ENCODE measurements at places on chromosomes 2 and 18. TPM values are rescaled to one million over a fixed set of nuclear protein-coding genes. Genes with fewer than 3 reads are reported as not detected.

DNA sequence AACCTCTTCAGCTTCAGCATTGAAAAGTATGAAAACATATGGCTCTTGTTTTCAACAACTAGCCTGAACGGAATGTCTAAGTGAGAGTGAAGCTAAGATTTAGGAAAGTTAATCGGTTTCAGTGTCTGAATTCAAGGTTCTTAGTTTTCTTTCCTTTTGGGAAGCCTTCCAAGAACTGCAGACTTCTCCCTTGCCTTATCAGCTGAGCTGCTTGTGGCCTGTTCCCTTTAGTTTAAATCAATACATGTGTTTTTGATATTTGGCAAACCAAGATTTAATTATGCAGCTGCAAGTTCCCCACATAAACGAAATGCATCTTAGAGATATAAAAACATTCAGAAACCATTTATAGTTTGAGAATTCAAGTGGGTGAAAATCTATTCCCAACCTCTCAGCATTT, 274.3 kb upstream of the NRP2 start:
- DNase-seq = no peak

DNA sequence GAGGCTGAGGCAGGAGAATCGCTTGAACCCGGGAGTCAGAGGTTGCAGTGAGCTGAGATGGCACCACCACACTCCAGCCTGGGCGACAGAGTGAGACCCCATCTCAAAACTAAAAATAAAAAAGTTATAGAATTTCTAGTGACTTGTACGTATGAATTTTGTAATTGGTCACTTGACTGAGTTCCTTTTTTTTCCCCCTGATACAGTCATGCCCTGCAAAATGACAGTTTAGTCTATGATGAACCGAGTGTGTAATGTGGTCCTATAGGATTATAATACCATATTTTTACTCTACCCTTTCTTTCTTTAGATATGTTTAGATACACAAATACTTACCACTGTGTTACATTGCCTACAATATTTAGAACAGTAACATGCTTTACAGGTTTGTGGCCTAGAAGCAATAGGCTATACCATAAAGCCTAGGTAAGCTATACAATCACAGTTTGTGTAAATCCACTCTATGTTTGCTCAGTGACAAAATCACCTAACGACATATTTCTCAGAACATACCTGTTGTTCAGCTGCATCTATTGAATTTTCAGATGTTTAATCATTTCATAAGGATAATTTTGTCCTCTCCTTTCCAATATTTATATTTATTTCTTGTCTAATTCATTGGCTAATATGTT, 25.4 kb downstream of the SOCS6 start:
- DNase-seq = no peak

GRCh38 chr2:132560562-132560961, 109.4 kb downstream of the LYPD1 start:
- no peak for DNase-seq

The BUB1 gene
- 1.3 TPM for polyA plus RNA-seq

GRCh38 chr2:120901201-120901600, 165.5 kb downstream of the GLI2 start:
- DNase-seq = no peak

The ELOA2 gene
- polyA plus RNA-seq = not detected

DNA sequence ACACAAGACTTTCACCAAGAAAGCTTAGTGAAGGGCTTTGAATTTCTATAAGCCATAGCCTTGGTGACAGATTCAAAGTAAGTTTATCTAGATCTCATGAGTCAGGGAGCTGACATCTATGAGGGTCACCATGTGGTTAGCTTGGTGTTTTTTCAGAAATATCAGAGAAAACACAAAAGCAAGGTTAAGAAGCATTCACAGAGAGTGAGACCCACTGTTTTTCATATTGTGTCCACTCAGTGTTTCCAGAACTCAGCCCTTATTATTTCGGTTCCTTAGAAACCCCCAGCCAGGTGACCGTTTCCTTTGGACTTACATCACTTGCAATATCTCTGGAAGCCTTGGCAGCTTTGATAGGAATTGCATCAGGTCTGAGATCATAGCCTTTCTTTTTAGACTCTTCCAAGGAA, 76.6 kb downstream of the NEB start:
- no peak for DNase-seq

DNA sequence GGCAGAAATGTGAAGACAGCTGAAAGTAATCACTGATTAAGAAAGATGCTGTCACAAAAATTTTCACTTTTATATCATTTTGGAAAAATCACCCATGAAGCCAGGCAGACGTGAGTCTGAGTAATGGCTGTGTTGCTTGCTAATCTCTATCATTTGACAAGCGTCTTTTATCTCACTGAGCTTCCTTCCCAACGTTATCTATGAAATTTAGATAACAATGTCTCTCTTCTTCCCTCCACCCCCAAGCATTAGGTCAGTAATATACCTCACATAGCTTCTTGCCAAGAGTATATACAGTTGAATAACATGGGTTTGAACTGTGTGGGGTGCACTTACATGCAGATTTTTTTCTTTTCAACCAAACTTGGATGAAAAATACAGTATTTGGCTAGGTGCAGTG, 388.6 kb upstream of the NRXN1 start:
- DNase-seq = no peak

GRCh38 chr18:50262977-50263376, 3.3 kb downstream of the CFAP53 start:
- no peak for DNase-seq

GRCh38 chr18:76350134-76351025, 144.7 kb downstream of the ZNF516 start:
- no peak for DNase-seq

- DNase-seq = no peak
These were observed 8.6 kb upstream of the ZNF407 start for GRCh38 chr18:74589021-74589420.

- DNase-seq = no peak
These were observed 54.2 kb downstream of the SEMA4F start for GRCh38 chr2:74708296-74708695.

DNA sequence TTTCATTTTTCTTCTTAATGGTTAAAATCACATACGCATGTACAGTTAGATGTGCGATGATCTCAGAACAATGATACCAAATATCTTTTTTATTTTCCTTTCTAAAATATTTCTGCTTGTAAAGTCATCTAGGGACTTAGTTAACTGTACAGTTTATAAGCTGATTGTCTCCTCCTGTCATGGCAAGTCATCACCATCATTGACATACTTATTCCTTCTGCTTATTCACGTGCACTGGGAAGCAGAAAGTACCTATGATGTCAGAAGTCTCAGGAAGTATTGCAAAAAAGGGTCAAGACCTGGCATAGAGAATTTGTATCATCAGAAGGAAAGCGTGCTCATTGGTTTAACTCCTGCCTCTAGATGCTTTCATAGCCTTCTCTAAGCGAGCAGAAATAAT, 154.2 kb downstream of the DSC3 start:
- DNase-seq = no peak

GRCh38 chr2:58515827-58516573, 274.9 kb upstream of the FANCL start:
- no peak for DNase-seq

DNA sequence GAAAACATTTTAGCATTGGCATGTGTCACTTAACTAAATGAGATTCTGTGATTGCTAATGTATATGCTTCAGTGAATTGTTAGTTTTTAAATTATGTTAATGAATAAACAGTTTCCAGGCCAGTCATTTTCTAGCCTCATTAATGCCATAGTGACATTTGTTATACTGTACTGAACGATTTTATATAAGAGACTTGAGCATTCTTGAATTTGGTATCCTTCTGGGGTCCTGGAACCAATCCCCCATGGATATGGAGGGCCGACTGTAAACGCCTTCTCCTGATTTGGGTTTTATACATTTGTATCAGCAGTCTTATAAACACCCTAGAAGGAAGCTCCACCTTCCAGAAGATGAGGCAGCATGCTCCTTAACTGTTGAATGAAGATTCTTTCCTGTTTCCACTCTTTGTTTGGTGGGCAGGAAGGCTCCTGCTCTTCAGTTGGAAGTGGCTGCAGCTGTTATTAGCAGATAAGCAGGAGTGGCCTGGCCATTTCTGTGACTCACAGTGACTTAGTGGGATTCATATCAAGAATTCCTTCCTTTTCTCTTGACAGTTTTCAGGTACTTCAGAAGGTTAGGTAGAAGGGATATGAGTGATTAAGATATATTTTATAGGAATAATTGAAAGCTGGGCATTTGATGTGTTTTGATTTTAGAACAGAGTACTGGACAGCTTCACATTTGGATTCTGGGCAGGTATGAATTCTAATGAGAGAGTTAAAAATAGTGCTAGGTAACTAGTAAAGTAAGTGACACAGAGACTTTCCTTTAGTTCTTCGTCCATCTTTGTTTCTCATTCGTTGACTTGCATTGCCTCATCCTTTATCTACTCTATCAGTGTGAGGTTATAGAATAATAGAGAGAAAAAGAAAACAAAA, 124.9 kb downstream of the PLCL1 start:
- DNase-seq = no peak

DNA sequence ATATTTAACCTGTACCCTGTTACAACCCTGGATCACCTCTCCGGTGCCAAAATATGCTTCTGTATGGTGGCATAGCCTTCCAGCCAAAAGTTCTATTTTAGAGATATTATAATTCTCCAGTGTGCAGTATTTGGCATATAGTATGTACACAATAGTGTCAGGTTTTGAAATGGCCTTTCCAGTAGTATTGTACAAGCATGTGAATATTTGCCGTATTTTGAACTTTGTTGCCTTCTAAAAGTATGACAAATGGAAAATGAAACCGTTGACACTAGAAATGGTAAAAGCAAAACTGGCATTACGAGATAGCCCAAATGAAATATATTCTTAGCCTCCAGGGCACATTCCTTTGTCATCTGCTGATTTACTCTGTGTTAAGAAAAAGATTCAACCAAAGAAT, 431.2 kb downstream of the LRP1B start:
- no peak for DNase-seq

DNA sequence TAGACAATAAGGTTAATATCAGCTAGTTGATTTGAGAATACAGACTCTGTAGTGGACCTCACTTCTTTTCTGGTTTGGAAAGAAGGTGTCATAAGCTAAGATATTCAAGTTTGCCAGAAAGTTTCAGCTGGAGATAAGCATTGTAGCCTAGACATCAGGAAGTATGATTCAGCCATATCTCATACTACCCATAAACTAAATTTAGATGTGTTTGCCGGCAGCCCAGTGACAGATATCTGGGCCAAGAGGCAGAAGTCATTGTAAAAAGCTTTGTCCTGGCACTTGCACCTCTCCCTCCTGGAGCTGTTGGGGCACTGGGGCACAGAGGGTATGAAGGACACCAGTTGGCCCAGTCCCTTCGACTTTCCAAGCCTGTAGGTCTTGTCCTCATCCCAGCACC, 128.0 kb downstream of the EPHA4 start:
- no peak for DNase-seq

The KIF1A gene
- polyA plus RNA-seq = 0.10 TPM

DNA sequence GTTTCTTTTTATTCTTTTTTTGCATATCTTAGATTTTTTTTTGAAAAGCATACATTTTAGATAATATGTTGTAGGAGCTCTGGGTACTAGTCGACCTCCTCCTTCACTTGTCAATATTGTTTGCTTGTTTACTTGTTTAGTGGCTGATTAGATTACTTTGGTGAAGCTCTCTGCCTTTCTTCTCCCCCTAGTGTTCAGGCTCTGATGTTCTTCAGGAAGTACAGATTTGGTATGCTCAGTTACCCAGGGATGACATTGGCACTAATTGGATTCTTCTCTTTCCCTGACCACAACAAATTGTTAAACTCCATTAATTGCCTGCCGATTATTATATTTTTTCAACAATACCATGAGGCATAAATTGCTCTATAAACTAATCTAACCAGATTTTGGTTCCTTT, 491.2 kb downstream of the SUCLG1 start:
- DNase-seq = no peak

GRCh38 chr2:96437512-96437911, 67.6 kb downstream of the NEURL3 start:
- no peak for DNase-seq

DNA sequence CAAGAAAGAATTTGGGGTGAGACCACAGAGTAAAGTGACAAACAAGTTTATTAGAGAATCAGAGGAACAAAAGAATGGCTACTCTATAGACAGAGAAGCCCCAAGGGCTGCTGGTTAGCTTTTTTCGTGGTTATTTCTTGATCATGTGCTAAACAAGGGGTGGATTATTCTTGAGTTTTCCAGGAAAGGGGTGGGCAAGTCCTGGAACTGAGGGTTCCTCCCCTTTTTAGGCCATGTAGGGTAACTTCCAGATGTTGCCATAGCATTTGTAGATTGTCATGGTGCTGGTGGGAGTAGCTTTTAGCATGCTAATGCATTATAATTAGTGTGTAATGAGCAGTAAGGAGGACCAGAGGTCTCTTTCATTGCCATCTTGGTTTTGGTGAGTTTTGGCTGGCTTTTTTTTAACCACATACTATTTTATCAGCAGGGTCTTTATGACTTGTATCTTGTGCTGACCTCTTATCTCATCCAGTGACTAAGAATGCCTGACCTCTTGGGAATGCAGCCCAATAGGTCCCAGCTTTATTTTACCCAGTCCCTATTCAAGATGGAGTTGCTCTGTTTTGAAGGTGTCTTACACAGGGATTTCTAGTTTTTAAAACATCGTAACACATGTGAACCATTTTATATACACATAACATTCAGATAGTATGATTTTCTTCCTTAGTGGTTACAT, 77.8 kb downstream of the MYO1B start:
- no peak for DNase-seq

The RPL37A gene
- 5,032 TPM for polyA plus RNA-seq

DNA sequence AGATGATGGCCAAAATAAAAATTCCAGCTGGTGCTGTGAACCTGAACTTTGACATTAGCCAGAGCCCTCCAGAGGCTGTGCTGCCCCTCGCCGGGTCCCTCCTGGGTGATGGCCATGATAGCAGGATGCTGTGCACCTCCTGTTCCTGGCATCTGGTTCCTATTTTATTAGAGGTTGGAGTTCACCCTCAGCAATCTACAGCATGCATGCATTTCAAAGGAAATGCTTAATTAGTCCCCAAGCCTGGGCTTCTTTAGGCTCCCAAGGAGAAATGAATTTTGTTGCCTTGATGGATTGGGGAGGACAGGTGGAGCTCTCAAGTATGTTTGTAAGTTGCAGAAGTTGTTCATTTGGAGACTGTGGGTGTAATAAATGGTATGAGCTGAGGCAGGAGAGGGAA, 166.9 kb downstream of the GLI2 start:
- no peak for DNase-seq
